HFFc6 (cell line): ENCODE measurements at places on chromosomes 13 and 19.

GRCh38 chr19:32573492-32573794 is 7.5 kb upstream of the PDCD5 start:
- no peak for DNase-seq

- DNase-seq = peak; percentile 81
These were observed 51.5 kb downstream of the INSR start for GRCh38 chr19:7242601-7243258.

DNA sequence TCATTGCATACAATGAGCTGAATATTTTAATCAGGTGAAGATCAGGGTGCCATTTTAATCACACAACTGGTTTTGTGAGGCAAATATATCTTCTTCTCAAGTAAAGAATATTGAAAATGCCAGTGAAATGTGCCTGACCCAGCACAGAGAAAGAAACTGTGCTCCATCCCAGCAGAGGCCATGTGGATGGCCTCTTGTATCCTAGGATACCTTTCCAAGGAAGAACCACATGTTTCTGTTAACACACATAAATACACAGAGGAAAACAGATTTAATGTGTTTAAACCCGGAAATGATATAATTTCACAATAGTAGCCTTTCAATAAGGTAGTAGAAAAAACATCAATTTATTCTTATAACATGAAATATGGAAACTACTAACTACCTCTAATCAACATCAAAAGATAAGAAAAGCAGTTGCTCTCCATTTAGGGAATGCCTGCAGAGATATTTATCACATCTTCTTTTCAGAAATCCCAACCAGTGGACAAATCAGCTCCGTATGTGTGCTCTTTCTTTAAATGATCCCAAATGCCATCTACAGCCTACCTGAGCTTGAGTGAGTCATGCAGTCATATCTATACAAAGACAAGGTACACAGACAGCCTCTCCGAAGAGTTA is 157.1 kb downstream of the FGF14 start:
- DNase-seq = no peak

GRCh38 chr19:872266-872951 is 12.9 kb downstream of the CFD start:
- peak; percentile 74 for DNase-seq

- no peak for DNase-seq
These were observed 12.4 kb downstream of the ZNF552 start for GRCh38 chr19:57802269-57802668.

DNA sequence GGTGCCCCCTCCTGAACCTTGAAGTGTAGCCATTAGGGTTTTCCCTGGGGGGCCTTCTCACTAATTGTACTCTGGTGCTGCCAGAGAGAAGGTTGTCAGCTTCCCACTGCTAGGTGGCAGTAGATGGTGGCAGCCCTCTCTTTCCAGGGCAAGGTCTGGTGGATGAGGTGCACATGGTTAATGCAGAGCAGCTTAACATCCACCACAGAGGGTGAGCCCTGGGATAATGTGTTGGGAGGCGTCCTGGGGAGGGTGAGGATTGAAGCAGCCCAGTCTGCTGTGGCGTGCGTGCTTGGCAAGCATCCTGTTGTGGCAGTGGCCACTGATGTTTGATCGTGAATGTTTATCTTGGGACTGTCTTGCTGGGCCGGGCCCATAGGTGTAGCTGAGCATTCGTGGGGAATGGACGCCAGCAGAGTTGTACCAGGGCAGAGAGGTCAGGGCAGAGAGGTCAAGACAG is 5.8 kb downstream of the EGLN2 start:
- no peak for DNase-seq

DNA sequence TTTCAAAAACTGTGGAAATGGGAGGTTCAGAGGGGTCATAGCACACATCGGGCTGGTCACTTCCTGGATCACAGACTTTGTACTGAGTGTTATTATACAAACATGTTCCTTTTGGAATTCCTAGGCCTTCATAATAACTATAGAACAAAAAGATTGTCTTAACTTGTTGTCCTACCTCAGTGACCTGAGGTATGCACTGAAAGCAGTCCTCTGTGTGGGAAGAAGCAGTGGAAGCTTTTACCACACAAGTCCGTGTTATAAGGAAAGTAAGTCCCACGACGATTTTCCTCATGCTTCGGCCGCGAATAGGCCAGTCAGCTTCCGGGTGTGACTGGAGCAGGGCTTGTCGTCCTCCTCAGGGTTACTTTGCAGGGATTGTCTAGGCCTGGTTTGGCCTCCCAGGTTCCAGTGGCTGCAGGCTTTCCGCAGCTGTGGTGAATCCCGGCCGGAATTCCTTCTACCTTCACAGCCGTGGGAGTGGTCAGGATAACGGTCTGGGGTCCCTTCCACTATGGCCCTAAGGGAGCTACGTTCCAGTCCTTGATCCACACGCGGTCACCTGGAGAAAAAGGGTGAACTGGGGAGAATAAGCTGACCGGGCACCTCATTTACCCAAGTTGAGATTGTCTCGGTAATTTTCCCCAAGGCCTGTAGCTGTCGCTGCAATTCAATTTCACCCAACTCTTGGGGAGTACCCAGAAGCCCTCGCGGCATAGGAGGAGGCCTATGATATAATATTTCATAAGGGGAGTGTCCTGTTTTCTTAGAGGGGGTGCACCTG is 16.0 kb downstream of the NAPSA start:
- no peak for DNase-seq

DNA sequence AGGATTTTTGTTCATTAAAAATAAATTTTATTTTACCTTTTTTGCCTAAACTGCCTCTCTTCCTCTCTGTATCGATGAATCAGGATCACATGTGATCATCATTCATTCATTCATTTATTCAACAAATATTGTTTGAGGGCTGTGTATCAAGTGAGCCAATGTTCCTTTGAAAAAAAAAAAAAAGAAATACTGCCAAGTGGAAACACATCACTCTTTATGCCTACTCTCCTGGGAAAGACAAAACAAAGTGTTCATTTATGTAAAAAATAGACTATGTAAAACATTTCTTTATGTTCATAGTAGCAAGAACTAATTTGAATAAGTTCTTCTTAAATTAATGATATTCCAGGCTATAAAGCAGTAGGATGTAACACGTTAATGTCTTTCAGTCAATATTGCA is 233.1 kb downstream of the POSTN start:
- DNase-seq = no peak

DNA sequence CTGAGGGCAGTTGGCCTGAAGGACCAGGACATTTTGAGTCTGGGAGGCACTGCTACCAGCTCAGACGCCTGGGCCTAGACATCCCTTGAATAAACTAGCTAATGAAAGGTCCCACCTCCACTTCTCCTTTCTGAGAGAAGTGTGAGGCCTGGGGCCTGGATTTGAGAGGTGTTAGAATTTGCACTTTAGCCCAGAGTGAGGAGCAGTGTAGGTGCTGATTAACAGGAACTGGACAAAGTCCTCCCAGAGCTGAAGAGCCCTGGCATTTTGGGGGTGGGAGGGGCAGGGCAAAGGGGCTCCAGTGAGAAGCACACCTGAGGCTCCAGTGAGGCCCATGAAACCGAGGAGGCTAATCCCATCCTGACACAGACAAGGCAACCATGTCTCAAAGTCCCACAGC is 15.2 kb upstream of the SLC1A5 start:
- no peak for DNase-seq

- DNase-seq = no peak
These were observed 342 bp upstream of the EID2 start for GRCh38 chr19:39540333-39540673.

GRCh38 chr19:7687177-7687576 is 6.5 kb downstream of the TRAPPC5 start:
- DNase-seq = no peak

- no peak for DNase-seq
These were observed 49.5 kb downstream of the CRYL1 start for GRCh38 chr13:20475927-20476691.

- DNase-seq = no peak
These were observed 316.0 kb downstream of the FOXO1 start for GRCh38 chr13:40350283-40350992.

DNA sequence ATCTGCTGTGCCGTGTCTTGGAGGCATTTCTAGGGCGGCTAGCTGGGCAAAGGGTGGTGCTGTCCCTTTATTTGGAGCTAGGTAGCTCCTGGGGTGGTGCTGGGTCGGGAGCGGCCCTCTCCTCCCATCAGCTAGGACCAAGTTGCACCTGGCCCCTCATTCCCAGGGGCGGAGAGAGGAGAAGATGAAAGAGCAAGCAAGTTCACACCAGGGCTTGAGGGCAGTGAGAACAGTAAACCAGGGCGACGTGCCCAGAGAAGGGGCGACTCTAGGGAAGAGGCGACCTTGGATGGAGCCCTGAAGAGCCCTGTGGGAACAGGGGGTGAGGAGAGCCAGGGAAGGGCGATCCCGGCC is 17.0 kb upstream of the KCNN1 start:
- no peak for DNase-seq

GRCh38 chr19:6533746-6534418 is 3.1 kb downstream of the TNFSF9 start:
- no peak for DNase-seq

DNA sequence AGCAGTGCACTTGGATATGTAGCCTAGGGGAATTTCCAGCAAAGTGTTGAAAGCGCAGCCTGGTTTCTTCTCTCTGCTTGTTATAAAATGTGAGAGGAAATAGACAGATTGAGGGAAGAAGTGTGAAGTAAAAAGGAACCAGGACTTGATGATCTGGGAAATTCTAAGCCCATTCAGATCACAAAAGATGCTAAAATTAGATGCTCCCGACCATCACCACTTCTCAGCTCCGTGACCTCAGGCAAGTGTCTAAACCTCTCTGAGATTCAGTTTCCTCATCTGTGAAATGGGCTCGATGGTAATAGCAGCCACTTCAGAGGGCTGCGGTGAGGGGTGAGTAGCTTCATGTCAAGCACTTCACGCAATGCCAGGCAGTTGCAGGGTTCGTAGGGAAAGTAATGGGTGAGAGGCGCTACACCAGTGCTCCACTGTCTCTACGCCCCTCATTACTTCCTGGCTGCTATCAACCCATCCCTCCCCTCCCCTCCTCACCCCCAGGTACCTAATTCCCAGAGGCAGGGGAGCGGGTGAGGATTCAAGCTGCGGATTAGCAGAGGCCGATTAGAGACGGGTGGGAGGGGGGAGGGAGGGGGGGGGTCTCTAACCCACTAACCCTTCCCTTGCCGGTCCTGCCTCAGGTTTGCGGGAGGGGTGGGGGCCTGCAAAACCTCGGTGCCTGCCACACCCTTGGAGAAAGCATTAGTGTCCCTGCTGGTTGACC is 9.0 kb upstream of the NFIC start:
- DNase-seq = no peak

DNA sequence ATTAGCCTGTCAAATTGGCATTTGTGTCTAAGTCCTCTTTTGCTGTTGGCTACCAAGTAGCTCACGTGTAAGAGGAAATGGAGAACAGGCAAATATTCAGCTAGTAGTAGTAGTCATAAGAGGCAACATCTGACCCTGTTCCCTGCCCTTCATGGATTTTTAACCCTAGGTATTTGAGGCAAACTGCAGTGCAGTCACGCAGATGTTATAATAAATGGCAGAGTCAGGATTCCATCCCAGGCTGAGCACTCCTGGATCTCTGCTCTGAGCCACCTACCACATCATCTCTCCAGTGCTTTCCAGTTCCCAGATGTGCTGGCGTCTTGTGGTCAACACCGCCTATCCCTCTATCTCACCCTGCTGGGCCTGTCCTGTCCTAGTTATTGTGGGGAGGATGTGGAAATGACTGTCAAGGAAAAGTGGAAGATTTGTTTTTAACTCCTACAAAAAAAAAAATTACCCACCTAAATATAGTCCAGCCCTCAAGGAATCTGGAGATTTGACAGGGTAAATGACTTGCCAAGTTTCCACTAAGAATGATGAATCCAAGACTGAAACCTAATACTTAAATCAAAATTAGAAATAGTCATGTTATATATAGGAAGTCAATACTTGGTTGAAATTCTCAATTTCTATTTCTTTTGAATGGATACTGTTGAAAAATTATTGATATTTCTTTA is 322.9 kb downstream of the GPC6 start:
- no peak for DNase-seq

DNA sequence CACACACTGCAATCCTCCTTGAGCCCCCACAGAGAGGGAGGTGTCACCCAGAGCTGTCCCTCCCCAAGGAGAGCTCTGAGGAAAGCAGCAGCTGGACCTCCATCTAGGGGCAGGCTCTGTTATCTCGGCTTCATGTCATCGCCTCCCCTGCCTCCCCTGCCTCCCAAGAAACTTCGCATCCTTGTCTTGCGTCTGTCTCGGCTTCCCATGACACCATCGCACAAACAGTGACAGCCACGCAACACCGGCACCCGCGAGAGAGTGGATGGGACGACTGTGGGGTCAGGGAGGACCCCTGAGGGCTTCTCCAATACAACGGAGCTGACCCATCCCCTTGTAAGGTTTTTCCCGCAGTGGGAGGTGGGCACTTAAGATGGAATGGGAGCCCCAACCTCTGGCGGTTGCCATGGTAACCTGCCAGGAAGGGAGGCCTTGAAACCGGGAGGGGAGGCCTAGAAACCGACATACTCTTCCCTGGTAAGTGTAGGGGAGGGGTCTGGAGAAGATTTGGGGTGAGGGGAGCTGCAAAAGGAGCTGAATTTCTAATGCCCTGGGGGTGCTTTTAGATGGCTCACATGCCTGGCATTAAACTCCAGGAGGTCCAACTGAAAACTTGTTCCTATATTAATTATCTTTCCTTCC is 16.3 kb downstream of the TLE2 start:
- DNase-seq = no peak

- DNase-seq = peak; percentile 55
These were observed 186.2 kb downstream of the POSTN start for GRCh38 chr13:37412241-37412921.

DNA sequence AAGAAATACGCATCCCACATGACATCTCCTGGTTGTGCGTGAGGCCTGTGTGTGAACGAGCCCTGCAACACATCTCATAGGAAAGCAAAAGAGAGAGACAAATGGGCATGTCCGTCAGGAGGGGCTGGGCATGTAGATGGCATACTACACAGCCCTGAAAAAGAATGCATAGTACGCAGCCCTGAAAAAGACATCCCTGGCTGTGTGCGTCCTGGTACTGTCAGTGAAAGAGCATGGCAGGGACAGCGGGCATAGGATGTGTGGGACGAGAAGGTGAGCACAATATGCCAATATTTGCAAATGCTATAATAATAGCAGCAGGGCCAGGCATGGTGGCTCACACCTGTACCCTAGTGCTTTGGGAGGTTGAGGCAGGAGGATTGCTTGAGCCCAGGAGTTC is 28.6 kb downstream of the PTPRS start:
- DNase-seq = no peak

- no peak for DNase-seq
These were observed 75.3 kb upstream of the UQCRFS1 start for GRCh38 chr19:29288256-29288655.

GRCh38 chr19:49894011-49894664 is 2.5 kb downstream of the IL4I1 start:
- no peak for DNase-seq
